ENCODE measurements at places on chromosomes 13 and 19.

GRCh38 chr13:89603187-89603586 lies 1744.3 kb upstream of the MIR17HG start:
- no peak for DNase-seq

GRCh38 chr13:49953560-49953959 lies 17.4 kb upstream of the SPRYD7 start:
- no peak for DNase-seq

DNA sequence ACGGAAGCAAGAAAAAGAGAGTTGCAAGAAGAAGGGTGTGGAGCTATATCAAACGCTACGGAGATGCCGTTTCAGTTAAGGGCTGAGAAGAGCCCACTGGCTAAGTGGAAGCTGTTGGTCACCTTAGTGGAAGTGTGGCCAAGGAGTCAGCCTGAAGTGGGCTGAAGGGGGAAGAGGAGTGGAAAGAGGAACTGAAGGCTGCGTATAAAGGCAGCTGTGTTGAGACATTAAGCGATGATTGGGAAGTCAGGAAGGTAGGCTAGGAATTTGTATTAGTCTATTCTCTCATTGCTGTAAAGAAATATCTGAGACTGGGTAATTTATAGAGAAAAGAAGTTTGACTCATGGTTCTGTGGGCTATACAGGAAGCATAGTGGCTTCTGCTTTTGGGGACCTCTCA lies 14.1 kb upstream of the FRY start:
- DNase-seq = no peak

- peak; percentile 89 for DNase-seq
Observed at GRCh38 chr19:49441210-49441959, at the start of gene SLC17A7. Gene SLC17A7 (minus strand): TSS chr19:49441527. CDS start chr19:49441379, 148 bp downstream.

GRCh38 chr19:19381007-19381926 lies 24.2 kb upstream of the GATAD2A start:
- peak; percentile 79 for DNase-seq

- no peak for DNase-seq
Observed at GRCh38 chr19:16496613-16496983, 404 bp downstream of the C19orf44 start.

- peak; percentile 83 for DNase-seq
Observed at GRCh38 chr13:40982772-40983171, 36.3 kb downstream of the ELF1 start.

DNA sequence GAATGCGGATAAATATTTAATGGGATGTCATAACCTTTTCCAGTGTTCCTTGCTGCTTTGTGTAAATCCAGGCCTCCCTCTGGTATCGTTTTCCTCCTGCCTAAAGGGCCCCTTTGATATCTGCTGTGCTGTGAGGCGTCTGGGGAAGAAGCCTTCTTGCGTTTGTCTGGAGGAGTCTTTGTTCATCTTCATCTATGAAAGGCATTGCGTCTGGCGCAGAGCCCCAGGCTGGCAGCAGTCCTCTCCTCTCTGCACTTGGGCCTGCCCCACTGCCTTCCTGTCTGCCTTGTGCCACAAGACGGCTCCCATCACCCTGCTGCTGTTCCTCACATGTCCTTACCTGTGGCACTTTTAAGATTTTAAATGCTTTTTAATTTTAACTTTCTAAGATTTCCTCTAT lies 9.8 kb downstream of the PROZ start:
- DNase-seq = no peak

- DNase-seq = no peak
Observed at GRCh38 chr13:36921631-36922301, 1.7 kb upstream of the SMAD9 start.

GRCh38 chr19:47158879-47159503 lies 28.4 kb downstream of the SAE1 start:
- DNase-seq = no peak

DNA sequence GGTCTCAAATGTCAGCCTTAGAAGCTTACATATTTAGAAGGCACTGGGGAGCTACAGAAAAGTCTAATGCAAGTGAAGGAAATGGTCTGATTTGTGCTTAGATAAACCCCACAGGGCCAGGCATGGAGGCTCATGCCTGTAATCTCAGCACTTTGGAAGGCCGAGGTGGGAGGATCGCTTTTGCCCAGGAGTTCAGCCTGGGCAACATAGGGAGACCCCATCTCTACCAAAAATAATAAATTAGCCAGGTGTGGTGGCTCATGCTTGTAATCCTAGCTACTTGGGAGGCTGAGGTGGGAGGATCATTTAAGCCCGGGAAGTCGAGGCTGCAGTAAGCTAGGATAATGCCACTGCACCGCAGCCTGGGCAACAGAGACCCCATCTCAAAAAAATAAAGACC lies 2.7 kb upstream of the DLL3 start:
- DNase-seq = no peak

- DNase-seq = peak; percentile 76
Observed at GRCh38 chr19:10408511-10409283, 5.4 kb upstream of the CDC37 start.

- no peak for DNase-seq
Observed at GRCh38 chr19:17406046-17406886, 836 bp upstream of the BST2 start.

DNA sequence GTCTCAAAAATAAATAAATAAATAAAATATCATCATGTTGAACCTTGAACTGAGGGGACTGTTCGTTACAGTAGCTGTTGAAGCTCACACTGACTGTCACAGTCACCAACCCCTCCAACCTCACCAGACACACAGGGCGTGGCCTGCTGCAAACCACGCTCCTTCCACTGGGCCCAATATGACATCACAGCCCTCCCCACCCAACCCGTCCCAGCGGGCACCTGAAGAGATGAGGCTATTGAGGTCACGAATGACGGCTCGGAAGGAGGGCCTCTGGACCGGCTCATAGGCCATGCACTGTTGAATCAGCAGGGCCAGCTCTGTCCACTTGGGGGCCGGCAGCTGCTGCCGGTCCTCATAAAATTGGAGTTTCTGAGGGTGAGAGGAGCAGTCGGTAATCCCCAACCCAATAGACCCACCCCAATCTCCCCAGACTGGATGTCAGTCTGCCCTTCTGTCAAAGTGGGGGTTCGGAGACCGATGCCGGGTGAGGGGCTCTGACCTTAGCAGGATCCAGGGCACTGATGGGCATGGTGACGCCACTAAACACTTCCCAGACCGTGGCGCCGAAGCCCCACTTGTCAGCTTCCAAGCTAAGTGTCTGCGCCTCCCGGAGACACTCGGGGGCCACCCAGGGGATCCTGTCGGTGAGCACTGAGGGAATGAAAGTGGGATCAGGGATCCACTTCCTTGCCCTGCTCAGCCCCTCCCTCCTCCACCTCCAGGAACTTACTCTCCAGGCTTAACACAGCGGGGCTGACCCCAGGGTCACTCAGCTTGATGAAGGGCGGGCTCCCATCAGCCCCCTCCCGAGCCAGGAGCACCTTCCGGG lies 13.2 kb downstream of the JAK3 start:
- DNase-seq = no peak

DNA sequence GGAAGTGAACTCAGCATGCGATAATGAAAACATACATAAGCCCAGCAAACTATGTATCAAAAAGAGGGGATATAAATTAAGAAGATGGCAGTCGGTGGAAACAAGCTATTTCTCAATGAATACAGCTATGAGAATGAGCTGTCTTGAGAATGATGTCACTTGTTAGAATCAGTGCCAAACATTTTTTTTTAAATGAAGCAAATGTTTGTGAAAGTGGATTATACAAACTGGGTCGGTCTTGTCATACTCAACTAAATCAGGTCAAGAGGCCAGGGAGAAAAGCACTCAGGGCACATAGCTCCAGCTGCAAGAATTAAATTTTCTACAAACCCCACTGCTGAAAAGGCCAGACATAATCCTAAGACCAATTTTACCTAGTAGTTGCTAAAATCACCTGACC lies 1048.4 kb downstream of the SLITRK1 start:
- DNase-seq = no peak

DNA sequence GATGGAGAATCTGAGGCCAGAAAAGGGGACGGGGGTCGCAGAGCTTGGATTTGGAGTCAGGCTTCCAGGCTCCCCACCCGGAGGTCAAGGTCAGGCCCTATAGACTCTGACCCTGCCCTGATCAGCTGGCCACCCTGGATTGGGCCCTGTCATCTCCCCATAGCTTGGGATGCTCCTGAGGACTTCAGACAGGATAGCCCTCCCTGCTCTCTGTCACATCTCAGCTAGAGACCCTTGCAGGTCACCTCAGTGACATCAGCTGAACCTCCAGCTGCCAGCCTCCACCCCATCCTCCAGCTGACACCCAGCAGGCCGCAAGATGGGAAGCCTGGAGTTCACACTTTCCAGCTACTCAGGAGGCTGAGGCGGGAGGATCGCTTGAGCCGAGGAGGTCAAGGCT lies 2.8 kb upstream of the TPM4 start:
- DNase-seq = no peak

DNA sequence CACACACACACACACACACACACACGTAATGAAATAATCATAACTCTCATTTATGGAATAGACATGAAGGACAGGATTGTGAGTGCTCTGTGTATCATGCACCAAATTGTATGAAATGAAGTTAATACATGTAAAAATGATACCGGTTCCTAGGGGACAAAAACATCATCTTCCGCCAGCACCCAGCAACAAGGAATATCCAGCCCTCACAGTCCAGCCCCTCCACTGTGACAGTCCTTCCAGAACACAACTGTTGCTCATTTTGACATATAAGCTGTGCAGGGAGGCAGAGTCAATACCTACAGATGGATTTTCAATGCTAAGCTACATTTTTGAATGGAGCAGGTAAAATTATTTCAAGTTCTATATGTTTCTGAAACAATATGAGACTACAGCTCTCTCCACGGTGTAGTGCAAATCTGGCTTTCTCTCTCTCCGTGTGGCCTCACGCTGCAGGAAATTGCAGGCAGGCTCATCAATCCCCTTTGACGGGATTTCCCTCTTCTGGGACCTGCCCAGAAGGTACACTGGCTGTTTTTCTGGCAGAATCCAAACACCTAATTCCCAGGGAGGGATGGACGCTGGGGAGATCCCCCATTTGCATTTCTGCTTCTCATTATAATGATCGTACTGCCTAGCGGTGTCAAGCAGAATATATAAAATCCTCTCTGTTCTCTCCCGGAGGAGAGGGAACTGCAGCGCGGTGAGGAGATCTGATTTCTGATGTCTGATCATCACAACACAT lies 494.0 kb downstream of the LIG4 start:
- DNase-seq = no peak

DNA sequence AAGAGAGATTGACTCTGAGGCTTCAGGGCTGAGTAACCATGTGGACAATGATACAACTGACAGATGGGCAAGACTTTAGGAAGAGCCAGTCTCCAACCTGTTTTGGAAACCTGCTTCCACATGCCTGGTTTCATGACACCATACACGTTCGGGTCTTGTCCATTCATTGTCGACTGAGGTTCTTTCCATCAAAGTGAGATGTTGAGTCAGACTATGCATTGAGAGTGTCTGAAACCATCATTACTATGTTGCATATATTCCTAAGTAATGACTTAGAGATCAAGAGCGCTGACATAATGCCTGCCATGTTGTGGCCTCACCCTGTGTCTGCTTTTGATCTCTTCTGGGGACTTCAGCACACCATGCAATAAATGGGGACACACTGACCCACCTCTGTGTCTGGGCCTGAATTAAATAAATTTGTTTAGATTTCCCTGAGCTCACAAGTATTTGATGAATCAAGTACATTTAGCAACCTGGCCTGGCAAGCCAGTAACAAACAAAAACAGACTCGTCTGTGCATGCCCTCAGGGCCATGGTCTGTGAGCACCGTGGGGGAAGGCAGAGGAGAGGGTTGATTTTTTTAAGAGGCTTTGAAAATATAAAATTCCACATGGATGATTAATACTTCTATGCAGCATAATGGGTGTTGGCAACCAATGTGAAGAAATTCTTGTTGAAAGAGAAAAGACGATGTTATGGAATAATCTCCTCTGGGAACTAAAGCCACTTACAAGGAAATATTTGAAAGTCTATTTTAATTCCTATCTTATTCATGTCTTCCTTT lies 49.9 kb upstream of the UBAC2 start:
- DNase-seq = no peak

DNA sequence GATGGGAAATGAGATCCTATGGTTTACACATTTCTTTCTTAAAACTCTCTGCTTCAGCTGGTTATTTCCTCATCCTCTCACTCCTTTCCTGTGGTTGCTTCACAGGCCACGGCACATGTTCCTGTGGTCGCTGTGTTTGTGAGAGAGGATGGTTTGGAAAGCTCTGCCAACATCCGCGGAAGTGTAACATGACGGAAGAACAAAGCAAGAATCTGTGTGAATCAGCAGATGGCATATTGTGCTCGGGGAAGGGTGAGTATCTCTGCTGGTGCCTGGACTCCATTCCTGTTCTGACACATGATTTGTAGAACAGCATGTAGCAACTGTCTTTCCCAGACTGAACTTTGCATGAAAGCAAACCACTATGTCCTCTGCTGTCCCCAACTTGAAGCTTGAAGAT lies 254.2 kb downstream of the ITGBL1 start:
- DNase-seq = peak; percentile 43

DNA sequence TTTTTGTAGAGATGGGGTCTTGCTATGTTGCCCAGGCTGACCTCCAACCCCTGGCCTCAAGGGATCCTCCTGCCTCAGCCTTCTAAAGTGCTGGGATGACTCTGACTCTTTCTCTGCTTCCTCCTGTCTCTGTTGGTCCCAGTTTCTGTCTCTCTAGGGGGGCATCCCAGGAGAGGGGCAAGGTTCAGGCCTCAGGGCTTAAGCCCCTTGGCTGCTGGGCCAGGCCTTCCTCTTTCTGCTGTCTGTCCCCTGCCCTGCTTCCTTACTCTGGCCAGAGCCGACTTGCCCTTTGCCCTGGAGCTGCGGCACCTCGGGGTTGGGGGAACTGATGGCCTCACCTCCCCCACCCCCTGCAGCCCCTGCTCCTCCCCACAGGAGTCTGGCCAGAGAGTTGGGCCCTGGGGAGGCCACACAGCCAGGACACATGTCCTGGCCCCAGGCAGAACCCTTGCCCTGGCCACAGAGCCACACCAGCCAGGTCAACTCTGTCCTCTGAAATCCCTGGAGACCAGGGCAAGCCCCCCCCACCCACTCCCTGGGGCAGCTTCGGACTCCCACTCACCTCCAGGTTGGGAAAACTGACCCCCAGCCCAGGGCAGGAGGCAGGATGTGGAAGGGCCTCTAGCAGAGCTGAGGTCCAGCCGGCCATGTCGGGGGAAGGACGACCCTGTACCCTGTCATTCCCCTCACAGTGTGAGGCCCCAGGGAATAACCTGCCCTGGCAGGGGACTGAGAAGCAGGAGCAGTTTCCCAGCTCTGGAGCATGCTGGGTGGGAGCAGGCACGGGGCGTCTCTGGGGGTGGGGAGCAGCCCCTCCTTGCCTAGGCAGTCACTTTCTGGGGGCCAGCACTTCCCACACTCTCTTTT lies 23.7 kb downstream of the CEBPA start:
- no peak for DNase-seq

DNA sequence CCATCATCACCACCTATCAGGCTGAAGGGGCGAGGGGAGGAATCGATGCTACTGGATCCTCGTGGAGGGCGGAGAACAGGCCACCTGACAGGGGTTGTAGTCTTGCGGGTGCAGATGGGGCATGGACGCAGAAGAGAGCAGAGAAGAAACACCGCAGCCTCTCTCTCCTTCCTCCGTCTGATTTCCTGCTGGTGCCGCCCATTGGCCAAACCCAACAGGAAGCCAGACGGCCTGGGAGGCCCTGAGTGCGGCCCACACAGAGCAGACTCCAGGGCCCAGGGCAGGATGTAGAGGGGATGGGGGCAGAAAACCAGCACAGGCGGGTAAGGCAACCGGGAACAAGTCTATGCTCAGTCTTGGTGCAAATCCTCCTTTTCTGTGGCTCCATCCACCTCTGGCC lies 15.4 kb downstream of the CEBPA start:
- no peak for DNase-seq

- no peak for DNase-seq
Observed at GRCh38 chr19:18126097-18126496, 26.9 kb upstream of the PIK3R2 start.

- no peak for DNase-seq
Observed at GRCh38 chr19:38664503-38665211, 17.2 kb downstream of the ACTN4 start.
